ENCODE measurements at places on chromosomes 5 and 9.

DNA sequence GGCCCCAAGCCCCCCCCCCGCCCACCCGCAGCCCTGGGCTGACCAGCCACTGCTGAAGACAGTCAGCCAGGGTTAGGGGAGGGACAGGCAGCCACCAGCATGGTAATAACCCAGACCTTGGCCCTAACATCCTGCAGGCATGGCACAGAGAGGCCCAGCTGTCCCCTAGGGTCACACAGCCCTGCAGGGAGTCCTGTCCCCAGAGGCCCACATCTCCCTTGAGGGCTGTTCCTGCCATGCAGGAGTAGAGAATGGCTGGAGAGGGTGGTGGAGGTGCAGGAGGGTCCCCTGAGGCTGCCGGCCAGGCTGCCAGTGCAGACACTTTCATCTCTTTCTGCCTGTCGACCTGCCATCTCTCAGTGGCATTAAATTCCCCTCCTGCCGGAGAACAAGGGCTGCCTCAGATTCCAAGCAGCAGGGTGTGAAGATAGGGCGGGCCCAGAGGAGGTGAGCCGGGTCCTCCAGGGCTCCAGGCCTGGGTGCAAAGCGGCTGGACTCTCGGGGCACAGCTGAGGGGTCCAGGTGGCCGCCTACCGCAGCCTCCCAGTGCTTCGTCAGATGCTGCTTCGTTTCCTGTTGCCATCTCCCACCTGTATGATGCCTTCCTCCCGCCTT lies 40.0 kb downstream of the CXXC5 start:
- DNase-seq: no peak

- no peak for DNase-seq
Observed at GRCh38 chr9:6925836-6926235, 168.1 kb downstream of the KDM4C start.

GRCh38 chr5:121019106-121019505 lies 555.0 kb downstream of the PRR16 start:
- DNase-seq: no peak

DNA sequence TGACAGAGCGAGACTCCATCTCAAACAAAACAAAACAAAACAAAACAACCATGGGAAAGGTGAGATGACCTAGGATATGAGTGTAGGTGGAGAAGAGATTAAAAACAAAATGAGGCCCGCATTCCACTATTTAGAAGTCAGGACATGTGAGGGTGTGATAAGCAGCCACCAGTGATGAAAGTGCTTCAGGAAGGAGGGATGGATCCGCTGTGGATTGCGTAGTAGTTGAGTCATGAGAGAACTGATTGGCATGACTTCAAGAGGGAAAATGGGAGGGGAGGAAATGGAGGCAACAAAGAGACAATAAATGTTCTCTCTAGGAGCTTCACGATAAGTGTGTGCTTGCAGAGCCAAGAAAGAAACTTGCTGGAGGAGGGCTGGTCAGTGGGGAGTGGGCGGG lies 367.6 kb downstream of the ARL15 start:
- no peak for DNase-seq

DNA sequence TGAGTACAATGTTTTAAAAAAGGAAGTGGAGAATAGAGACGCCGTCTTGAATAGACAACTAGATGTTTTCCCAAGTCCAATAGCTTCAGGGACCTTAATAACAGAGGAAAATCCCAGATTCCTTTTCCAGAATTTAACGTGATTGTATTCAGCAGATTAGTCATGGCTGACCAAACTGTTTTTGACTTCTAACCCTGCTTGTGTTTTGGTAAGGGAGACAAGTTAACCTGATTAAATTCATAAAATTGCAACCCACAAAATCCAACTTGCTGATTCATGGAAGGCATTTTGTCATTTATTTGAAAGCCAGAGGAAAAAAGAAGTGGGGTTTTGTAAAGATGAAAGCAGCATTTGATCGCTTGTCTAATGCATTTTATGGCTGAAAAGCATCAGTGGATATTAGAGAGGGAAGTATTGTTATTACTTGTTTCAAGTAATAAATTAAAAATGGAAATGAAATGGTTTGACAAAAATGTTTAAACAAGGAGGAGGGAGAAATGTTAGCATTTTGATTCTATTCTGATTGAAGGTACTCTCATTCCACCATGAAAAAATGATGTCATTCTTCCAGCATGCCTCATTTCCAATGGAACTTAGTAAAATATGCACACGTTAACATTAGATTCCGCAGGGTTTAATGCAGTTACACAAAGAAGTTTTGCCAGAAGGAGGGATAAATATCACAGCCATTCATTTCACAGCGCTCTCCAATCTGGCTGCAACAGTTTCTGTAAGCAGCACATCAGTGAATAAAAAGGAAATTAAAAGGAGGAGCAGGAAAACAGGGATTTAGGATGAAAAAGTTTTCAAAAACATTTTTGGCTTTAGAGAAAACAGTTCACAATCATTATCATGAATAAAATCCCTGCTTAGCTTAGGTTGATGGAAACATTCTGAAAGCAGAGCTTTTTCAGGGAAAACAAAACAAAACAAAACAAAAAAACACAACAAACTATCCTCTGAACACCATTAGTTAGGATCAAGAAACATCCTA lies 314.7 kb downstream of the PRR16 start:
- DNase-seq: no peak

DNA sequence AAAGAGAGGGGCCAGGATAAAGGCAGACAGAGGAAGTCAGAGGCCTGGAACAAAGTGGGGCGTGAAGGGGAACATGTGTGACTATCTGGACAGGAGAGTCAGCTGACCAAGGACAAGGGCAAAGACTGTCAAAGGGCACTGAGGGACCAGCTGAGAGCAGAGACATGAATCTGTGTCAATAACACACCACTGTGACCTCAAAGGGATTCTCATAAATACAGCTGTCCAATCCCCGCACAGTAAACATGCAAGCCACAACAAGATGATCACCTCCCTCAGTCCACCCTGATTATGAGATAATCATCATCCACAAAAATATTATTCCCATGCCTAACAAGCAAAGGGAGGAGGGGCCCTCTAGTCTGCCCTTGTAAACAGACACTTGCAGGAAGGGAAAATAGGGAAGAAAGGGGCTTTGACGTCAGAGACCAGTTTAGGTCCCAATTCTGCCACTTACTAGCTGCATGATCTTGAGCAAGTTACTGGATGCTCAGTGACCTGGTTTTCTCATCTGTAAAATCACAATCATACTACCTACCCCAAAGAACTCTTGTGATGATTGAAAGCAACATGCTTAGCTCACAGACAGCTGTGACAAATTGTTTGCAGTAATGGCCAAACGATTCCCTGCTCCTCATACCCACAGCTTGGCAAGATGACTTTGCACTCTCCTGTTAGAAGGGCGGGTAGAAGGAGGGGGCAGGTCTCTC lies 41.8 kb downstream of the RAPGEF1 start:
- DNase-seq: no peak

- DNase-seq: no peak
Observed at GRCh38 chr5:174794931-174795672, 70.7 kb downstream of the MSX2 start.

DNA sequence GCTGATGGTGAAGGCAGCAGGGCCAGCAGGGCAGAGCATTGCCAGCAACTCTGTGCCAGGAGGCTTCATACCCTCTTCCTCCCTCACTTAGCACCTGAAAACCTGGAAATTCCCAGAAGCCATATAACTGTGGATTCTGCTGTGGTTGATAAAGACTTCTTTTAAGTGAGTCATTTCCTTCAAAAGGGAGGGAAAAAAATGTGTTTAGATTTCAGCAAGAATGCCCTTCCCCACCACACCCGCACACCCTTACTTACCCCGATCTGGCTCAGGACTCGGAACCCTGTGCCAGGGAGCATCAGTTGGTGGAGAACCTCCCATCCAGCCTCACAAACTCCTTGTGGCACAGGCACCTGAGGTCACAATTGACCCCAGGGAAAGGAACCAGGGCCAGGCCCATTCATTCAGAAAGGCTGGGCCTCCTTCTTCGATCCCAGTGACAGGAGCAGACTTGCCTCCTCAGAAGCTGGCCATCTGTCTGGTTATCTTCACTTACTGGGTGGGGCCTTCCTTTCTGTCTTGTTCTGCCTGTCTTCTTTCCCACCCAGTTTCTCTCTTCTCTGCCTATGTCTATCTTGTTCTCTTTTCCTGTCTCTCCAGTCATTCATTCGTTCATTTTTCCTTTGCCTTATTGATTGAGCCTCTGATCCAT lies 62.6 kb downstream of the PLAC8L1 start:
- DNase-seq: no peak

DNA sequence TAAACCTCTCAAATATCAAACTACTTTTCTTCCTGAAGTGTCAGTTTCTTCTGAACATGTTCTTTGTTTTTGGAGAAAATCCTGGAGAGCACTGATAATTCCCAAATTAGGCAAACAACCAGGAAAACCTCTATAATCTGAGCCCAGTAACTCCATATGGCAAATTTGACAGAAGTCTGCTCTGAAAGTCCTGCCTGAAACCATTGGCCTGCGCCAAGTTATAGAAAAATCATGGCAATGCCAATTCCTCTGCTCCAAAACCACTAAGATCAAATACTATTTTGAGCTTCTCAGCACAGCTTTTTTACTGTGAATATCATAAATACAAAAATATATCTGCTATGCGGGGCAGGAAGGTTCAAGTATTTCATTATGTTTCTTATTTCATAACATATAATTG lies 45.9 kb downstream of the PDE4D start:
- DNase-seq: no peak

DNA sequence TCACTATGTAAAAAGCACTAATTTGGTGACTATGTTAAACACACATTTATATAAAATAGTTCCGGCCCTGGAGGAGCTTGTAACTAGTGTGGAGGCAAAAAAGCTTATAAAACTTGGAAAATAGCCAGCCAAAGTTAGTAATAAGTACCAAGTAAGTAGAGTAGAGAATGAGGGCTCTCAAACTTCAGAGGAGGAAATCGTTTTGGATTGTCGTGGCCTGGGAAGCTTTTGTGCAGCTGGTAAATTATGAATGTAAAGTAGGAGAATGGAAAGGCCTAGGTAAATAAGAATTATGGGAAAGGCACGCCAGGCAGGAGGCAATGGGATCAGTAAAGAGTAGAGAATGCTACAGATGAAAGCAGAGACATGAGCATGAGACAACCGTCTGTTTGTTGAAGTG lies 832.7 kb upstream of the ZNF608 start:
- DNase-seq: no peak

DNA sequence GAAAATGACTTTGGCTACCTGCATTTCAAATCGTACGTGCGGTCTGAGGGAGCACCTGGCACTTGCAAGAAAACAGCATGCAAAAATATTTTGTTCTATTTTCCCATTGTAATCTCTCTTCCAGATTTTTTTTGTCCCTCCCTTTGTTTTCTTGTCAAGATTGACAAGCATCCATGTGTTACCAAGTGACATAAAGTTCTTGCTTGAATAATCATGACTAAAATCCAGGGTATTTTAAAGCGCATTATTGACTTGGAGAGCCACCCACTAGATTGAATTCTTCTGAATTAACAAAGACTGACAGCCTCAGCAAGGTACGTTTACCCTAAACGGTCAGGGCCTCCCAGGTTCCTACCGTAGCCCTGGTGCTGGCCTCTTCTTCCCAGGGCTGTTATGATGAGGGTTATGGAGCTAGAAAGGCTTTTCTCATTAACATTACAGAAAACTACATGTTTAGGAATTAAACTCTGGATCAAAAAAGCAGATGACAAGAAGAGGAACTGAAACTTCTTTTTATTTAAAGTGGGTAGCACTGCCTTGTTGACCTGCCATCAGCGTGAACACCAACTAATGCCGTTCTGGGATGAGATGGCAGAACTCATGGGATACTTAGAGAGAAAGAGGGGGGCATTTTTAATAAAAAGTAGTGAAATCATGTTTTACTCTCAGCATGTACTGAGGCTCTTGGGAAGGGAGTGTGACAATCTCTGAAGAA lies 297.0 kb downstream of the EFNA5 start:
- DNase-seq: no peak

DNA sequence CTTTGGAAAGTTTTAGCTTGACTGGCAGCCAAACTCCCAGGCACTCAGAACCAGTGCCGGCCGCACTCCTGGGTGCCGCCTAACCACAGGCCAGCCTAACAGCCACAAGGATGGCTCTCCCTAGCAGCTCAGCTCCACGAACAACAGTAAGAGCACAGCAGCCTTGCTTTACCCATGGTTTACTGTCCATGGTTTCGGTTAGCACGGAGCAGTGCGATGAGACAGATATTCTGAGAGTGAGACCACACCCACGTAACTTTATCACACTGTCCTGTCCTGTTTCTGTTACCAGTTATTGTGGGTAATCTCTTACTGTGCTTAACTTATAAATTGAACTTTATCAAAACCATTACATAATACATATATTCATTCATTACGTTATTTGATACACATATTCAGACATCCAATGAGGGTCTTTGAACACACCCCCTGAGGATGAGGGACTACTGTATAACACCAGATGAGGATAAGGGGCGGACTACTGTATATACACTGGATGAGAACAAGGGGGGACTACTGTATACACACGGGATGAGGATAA lies 12.4 kb downstream of the CLPTM1L start:
- peak; percentile 5 for DNase-seq

DNA sequence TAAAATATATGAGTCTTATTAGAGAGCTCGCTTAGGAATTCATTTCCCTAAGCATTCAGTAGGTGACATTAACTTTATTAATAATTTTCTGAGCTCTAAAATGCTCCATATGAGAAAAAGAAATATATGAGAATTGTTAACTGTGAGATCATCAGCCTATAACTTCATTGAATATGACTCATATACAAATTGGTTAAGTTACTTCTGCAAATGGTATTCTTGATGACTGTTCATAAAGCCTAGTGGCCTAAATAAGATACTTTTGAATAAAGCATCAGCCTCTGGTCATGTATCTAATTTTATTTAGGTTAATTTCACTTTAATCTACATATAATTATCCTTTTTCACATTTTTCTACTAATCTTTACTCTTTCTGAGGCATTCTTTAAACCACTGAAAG lies 710.2 kb upstream of the ACO1 start:
- DNase-seq: no peak

- DNase-seq: no peak
Observed at GRCh38 chr5:73103870-73104299, 16.5 kb upstream of the TMEM171 start.
